ENCODE measurements at places on chromosomes 2 and 18. TPM values are rescaled to one million over a fixed set of nuclear protein-coding genes. Genes with fewer than 3 reads are reported as not detected.

GRCh38 chr2:128632501-128632800 is 313.8 kb upstream of the HS6ST1 start:
- DNase-seq: no peak

GRCh38 chr2:55361465-55362189 is 58.0 kb downstream of the CCDC88A start:
- DNase-seq: no peak

Gene ANKRD30B
- not detected for total RNA-seq

- DNase-seq: peak; percentile 63
Measured at GRCh38 chr2:54709336-54709809, 14.1 kb upstream of the EML6 start.

DNA sequence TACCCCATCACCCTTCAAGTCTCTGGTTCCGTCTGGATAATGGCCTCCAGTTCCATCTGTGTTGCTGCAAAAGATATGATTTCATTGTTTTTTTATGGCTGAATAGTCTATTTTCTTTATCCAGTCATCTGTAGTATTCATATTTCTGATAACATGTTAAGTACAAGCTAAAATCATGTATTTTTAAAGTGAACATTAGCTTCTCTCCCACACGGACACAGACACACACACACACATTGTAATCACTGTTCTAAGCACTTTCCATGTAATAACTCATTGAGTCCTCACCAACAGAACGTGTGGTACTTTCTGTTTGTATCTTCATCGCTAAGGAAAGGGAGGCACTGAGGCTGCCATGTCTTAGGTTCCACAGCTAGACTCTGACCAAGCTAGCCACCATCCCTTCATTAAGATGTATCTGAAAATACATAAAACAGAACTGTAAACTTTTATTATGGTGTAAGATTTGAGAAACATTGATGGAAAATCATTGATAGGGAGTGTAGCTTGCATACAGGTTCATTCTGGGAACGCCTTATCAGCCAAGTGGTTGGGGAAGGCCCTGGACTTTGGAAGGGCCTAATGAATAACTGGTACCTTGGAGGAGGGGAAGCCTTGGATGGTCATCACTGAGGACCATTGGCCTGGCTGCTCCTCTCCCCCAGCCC is 8.1 kb downstream of the NCK2 start:
- no peak for DNase-seq

DNA sequence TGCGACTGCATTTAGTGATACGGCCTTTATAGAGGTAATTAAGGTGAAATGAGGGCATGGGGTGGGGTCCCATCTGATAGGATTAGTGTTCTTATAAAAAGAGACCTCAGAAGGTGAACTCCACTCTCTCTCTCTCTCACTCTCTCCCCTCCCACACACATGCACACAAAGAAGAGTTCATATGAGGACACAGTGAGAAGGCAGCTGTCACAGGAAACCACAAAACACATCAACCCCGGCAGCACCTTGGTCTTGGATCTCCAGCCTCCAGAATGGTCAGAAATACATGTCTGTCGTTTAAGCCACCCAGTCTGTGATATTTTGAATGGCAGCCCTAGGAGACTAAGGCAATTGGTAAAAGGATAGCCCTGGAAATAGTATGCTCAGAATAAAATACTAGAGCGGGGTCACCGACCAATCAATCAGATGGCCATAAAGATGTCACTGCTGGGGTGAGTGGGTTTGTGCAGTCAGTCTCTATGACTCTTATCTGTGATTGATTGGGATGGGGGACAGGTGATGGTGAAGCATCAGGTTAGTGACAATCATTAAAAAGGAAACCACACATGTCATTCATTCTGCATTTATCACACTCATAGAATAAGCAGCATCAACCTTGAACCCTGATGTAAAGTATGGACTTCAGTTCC is 118.9 kb upstream of the POU3F3 start:
- no peak for DNase-seq

Gene OSBPL1A
- total RNA-seq: 50.6 TPM

Gene FANCL
- 23.7 TPM for total RNA-seq

DNA sequence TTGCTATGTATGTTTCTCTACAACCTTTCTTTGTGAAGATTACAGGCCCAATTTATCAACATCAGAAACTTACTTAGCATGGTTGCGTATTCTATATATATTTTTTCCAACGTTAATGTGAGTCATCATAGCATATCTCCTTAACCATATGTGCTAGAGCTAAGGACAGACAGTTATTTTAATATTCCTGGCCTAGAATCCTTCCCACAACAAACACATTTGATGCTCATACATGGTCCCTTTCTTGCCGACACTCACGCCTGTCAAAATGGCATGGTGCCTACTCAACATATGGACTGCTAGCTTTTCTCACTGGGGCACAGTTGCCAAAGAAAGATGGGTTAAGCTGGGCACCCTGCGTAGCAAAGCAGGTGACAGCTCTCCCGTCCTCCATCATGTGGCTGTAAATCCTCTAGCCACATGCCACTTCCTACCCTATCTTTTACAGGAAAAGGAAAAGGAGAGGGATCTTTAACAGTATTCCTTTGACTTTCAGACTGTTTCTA is 75.2 kb upstream of the GALNT5 start:
- no peak for DNase-seq

- DNase-seq: no peak
Measured at GRCh38 chr2:83971547-83971946, 487.5 kb downstream of the SUCLG1 start.

Measured in lower lobe of right lung (tissue), 2 donors.